ENCODE measurements at places on chromosomes 7 and 10. TPM values are rescaled to one million over a fixed set of nuclear protein-coding genes. Genes with fewer than 3 reads are reported as not detected.

DNA sequence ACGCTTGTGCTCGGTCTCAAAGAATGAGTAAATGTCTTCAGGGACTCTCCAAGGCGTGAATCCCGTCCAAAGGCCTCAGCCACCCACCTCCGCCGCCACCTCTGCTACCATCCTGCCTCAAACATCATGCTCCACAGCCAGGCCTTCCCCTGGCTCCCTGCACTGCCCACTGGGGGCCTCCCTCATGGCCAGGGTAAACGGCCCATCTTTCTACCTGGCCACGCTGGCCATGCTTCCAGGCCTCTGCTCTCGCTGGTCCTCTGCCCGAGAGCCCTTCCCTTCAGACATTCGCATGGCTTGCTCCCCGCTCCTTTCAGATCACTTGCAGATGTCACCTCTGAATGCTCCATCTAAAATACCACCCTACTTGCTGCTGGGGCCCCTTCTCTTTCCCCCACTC is 40.2 kb downstream of the ZNF783 start:
- peaks cover 4% of the 10 kb centered on the region for H3K36me3 ChIP-seq
- DNase-seq = no peak
- H3K4me1 ChIP-seq = peaks cover 9% of the 10 kb centered on the region
- H3K4me3 ChIP-seq = no peak overlapping the region

GRCh38 chr10:7622969-7623368 is 43.8 kb downstream of the ITIH5 start:
- H3K27me3 ChIP-seq = no peaks in the 10 kb centered on the region
- H3K4me1 ChIP-seq = no peaks in the 10 kb centered on the region
- H3K36me3 ChIP-seq = no peaks in the 10 kb centered on the region
- DNase-seq = no peak
- no peak overlapping the region for H3K4me3 ChIP-seq
- no peak overlapping the region for H3K27ac ChIP-seq

DNA sequence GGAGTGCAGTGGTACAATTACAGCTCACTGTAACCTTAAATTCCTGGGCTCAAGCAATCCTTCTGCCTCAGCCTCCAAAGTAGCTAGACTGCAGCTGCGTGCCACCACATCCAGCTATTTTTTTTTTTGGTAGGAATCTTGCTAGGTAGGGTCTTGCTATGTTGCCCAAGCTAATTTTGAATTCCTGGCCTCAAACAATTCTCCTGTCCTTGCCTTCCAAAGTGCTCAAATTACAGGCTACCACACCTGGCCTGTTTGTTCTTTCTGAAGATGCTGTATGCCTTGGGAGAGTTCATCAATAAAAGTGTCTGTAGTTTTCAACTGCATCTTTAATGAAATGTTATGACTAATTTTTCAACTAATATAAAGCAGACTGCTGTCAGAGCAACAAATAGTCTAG is 452 bp downstream of the SAMD9 start:
- H3K4me1 ChIP-seq = peaks cover 41% of the 10 kb centered on the region
- H3K27me3 ChIP-seq = no peaks in the 10 kb centered on the region
- DNase-seq = no peak
- H3K27ac ChIP-seq = peak overlapping the region; percentile 25
- H3K4me3 ChIP-seq = peak overlapping the region; percentile 86

- H3K4me1 ChIP-seq = no peaks in the 10 kb centered on the region
- DNase-seq = no peak
- H3K27me3 ChIP-seq = no peaks in the 10 kb centered on the region
Measured at GRCh38 chr7:13411636-13412035, 577.8 kb downstream of the ETV1 start.

Gene ACTL6B
- not detected for total RNA-seq

Gene LIPK
- total RNA-seq = not detected

All from activated T-cell treated with anti-CD3 and anti-CD28 coated beads, Interleukin-2, amount 50 U/mL, for 72 hours (primary cell).